ENCODE measurements at places on chromosomes 13 and 19.

DNA sequence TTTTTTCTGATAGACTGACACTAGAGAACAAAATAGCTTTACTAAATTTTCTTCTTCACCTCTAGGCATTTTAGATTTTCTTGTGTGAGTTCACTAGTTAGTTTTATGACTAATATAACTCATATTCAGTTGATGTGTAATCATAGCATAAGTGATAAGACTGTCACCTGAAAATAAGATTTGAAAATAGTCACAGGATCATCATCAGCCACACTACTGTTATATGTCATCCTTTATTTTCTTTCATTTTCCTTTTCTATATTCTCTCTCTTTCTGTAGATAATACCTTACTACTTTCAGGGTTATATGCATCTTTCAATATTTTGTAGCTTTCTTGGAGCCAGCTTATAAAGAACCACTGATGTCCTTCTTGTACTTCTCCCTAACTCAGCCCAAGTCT, 292.6 kb downstream of the TDRD3 start:
- H3K4me1 ChIP-seq, result no peaks in the 10 kb centered on the region
- H3K27me3 ChIP-seq, result no peaks in the 10 kb centered on the region
- no peak for DNase-seq
- H3K36me3 ChIP-seq, result no peaks in the 10 kb centered on the region

- peak overlapping the region; percentile 85 for H3K27ac ChIP-seq
- peaks cover 12% of the 10 kb centered on the region for H3K4me1 ChIP-seq
Observed at GRCh38 chr13:44848920-44849676, 140.2 kb downstream of the NUFIP1 start.

DNA sequence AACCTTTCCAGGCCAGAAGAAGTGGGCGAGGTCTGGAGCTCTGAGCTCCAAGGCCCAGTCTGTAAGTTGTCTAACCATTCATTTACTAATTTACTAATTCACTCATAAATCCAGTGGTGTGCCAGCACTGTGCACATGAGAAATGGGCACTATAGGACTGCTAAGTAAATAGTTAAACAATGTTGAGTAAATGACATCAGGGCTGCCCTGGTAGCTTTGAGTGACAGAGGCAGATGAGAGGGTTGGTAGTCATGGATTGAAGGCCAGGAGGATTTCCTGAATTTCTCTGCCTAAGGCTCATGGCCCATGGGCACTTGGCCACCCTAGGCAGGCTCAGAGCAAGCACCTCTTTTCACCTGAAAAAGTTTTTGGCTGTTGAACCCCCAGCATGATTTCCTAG, 216.9 kb upstream of the RXFP2 start:
- no peak for DNase-seq
- no peak overlapping the region for H3K4me3 ChIP-seq
- H3K27me3 ChIP-seq, result no peaks in the 10 kb centered on the region
- H3K27ac ChIP-seq, result no peak overlapping the region
- no peaks in the 10 kb centered on the region for H3K36me3 ChIP-seq

GRCh38 chr19:16012552-16012951, 63.7 kb upstream of the TPM4 start:
- no peaks in the 10 kb centered on the region for H3K27me3 ChIP-seq
- H3K27ac ChIP-seq, result no peak overlapping the region
- H3K4me3 ChIP-seq, result no peak overlapping the region
- DNase-seq, result no peak
- no peaks in the 10 kb centered on the region for H3K36me3 ChIP-seq
- H3K4me1 ChIP-seq, result no peaks in the 10 kb centered on the region

Data from prostate gland (tissue), 2 donors.